ENCODE measurements at places on chromosomes 1 and 21.
A peak's percentile ranks its signal among the peaks of the same experiment; 100 is the strongest.

DNA sequence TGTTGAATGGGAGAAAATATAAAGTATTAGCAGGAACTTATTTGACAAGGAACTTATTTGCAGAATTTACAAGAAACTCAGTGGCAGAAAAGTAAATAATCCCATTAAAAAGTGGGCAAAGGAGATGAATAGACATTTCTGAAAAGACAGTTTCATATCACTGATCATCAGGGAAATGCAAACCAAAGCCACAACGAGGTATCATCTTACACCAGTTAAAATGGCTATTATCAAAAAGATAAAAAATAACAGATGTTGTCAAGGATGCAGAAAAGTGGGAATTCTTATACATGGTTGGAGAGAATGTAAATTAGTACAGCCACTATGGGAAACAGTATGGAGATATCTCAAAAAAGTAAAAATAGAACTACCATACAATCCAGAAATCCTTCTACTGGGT is 61.0 kb downstream of the SYT14 start:
- no peak for DNase-seq

GRCh38 chr1:231665101-231665500 is 38.5 kb downstream of the DISC1 start:
- DNase-seq: no peak

DNA sequence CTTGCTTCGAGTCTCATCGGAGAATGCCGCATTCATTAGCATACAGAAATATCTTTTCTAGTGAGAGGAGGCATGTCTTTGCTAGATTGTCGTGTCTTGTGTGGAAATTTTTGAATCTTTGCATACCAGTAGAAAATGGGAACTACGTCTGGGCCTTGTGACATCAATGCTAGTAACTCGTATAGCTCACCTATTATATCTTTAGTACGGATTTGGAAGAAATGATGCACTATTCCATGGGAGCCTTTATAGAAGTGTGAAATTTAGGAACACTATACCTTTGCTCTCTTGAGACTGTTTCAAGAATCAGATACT is 835 bp downstream of the UHMK1 start:
- no peak for DNase-seq

DNA sequence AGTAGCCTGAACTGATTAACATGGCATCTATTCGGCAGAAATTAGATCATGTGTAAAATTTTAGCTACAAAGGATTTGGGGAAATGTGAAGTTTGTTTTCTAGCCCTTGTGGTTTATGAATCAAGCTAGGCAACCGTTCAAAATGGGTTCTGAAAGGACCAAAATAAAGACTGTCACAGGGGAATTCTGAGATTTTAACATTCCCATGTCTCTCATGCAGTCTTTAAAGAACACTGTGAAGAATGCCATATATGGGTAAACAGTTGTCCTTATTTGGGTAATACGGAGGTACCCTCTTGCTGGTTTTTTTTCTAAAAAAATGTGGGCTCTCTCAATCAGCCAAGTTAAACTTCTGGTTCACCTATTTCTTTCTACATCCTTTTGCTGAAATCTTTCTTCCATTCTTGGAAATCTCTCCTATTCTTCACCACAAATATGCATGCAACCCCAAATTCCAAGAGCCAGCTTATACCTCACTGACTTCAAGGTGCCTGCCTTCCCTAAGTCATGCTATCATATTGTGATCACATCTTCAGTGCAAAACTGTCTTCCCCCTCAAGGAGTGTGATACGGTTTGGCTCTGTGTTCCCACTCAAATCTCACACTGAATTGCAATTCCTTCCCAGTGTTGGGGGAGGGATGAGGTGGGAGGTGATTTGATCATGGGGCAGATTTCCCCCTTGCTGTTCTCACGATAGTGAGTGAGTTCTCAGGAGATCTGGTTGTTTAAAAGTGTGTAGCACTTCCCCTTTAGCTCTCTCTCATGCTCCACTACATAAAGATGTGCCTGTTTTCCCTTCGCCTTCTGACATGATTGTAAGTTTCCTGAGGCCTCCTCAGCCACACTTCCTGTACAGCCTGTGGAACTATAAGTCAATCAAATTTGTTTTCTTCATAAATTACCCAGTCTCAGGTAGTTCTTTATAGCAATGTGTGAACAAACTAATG is 308.7 kb downstream of the TTLL7 start:
- no peak for DNase-seq

DNA sequence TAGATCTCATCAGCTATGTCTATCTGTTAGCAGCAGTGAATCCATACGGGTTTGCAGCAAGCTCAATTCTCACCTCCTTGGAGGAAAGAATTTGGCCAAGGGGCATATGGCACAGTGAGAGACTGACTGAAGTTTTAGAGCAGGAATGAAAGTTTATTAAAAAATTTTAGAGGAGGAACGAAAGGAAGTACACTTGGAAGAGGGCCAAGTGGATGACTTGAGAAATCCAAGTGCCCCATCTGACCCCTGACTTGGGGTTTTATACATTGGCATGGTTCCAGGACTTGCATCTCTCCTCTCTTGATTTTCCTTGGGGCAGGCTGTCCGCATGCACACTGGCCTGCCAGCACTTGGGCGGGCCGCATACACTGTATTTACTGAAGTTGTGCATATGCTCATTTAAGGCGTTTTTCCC is 9.2 kb upstream of the OSBPL9 start:
- no peak for DNase-seq

- no peak for DNase-seq
Observed at GRCh38 chr1:25906644-25907300, 553 bp upstream of the STMN1 start.

GRCh38 chr1:87034351-87034750 is 119.9 kb downstream of the HS2ST1 start:
- no peak for DNase-seq

GRCh38 chr1:21628798-21629393 is 40.3 kb downstream of the RAP1GAP start:
- no peak for DNase-seq

GRCh38 chr1:224182057-224182865 is 779 bp upstream of the DEGS1 start:
- no peak for DNase-seq

GRCh38 chr1:227911376-227911775 is 36.4 kb downstream of the WNT9A start:
- DNase-seq: no peak

DNA sequence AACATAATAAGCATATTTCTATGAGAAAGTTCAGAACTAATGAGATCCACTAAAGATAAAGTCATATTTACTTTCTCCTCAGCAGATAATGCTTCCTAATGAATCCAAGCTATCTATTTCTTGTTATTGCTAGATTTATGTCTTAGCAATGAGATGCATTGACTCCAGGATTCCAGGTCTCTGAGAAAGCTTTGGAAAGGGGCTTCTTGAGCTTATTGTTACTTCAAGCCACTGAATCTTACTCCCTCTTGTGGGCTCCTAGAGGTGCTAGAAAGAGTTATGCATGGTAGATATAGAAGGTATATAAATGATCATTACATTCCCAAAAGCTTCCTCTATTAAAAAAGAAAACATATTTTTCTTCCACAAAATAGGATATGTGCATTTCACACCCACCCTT is 246.4 kb upstream of the ADAMTS5 start:
- DNase-seq: no peak

DNA sequence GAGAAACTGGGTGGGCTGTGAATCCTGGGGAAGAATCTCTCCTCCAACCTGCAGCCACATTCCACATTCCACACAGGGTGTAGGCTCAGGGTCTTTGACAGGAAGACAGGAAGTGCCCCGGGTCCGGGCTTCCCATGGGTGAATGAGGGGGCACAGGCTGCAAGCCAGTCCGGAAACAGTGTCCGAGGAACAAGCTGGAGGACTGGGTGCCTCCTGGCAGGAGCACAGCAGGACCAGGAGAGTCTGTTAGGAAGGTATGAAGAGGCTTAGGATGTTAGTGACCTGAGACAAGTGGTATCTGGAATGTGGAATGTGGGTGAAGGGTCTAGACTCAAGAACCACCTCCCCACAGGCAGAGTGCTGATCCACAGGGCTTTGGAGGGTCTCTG is 121.0 kb upstream of the CD34 start:
- no peak for DNase-seq

DNA sequence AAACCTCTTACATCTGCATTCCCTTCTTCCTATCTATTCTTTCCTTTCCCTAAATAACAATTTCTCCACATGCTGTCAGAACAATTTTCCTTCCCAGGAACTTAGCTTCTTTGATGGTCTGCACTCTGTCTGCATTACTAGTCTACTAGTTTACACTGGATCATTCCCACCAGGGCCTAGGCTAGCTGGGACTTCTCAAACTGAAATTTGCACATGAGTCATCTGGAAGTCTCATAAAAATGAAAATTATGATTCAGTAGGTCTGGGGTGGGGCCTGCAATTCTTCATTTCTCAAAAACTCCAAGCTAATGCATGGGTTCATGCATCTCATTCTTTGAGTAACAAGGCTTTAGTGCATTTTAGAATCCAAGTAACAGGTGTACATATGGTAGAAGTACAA is 74.2 kb downstream of the GABPA start:
- DNase-seq: no peak

DNA sequence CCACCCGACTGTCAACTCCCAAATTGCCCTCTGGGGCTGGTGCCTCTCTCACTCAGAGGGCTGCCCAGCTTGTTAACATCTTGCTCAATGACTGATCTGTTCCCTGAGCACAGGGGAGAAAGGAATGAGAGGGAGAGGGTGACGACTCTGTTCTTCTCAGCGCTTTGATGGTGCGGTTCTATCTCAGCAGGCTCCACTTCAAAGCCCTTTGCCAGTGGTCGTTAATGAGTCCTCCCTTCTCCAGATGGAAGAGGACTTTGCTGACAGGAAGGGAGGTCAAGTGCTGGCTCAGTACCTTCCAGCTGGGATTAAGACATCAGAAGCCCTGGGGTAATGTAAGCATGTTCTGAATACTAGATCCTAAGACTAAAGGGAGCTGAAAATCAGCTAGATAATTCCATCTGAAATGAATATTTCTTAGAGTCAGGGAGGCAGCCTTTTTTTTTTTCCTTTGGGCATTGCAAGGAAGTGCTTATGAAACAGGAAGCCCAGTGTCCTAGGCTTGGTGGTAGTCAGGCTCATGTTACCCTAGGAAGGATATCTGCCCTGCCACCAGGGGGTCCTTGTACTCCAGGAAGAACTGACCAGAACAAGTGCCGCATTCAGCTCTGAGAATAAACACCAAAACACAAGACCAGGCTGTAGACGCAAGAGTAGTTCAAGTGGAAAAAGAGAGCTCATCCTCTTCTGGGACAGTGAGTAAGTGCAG is 4.7 kb downstream of the FMOD start:
- DNase-seq: no peak

DNA sequence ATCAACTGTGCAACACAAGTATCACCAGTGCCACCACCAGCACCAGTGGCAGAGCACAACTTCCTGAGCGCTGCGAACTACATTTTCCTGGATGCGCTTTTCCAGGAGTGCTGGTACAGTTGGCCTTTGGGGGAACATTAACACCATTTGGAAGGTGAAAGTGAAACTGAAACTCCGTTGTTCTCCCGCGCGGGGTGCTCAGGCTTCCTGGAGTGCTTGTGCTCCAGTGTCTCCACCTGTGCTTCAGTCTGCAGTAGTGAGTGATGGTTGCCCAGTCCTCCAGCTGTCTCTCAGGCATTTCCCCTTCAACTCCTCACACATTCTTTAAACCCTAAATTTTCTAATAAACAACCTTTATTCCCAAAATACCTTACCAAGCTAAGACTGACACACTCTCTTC is 187.8 kb downstream of the LRRIQ3 start:
- no peak for DNase-seq

GRCh38 chr1:160047111-160047991 is 15.6 kb upstream of the PIGM start:
- DNase-seq: no peak

DNA sequence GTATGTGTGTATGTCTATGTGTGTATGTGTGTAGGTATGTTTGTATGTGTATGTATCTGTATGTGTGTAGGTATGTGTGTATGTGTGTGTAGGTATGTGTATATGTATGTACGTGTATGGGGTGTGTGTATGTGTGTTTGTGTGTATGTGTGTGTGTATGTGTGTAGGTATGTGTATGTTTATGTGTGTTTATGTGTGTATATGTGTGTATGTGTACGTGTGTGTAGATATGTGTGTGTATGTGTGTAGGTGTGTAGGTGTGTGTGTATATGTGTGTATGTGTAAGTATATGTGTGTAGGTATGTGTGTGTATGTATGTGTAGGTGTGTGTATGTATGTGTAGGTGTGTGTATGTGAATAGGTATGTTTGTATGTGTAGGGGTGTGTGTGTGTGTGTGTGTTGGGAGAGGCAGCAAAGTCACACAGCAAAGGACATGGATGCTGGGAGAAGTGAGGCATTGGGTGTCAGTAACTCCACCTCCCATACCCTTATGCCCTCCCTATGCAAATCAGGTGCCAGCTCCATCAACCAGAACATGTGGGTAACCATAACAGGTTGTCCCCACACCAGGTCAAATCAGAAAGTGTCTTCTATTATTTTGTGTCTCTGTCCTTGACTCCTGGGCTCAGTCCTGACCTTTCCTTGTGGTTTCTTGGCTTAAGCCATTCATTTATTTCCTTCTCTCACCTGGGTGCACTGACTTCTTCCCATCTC is 15.0 kb upstream of the KCNAB2 start:
- no peak for DNase-seq

- no peak for DNase-seq
Observed at GRCh38 chr1:189764391-189765320, 713.0 kb downstream of the BRINP3 start.

GRCh38 chr1:6509919-6510291 is 18.4 kb upstream of the PLEKHG5 start:
- no peak for DNase-seq

DNA sequence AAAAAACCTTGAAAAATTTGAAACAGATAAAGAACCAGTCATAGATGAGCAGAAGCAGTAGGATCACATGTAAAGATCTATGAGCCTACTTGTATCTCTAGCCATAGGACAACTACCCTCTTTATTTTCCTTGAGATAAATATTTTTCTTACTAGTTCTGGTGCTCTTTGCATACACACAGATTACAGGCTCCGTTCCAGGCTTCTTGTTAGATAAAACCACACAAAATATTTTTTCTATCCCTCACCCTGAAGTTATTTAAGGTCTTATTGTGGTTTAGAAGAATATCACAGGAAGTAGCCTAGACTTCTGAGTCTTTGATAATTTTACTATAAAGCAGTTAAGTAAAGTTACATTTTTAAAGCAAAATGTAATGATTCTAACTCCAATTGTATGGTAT is 512.2 kb downstream of the NEGR1 start:
- DNase-seq: peak; percentile 54
